Stimulated activated CD8-positive, alpha-beta memory T cell treated with anti-CD3 and anti-CD28 coated beads, Interleukin-4, amount 100 ng/mL, for 4 hours (primary cell): ENCODE measurements at places on chromosomes 1 and 21.
A peak's percentile ranks its signal among the peaks of the same experiment; 100 is the strongest.

GRCh38 chr1:233045588-233045987 is 95.2 kb downstream of the NTPCR start:
- no peak for DNase-seq

GRCh38 chr1:179230251-179230650 is 774 bp upstream of the ABL2 start:
- no peak for DNase-seq

DNA sequence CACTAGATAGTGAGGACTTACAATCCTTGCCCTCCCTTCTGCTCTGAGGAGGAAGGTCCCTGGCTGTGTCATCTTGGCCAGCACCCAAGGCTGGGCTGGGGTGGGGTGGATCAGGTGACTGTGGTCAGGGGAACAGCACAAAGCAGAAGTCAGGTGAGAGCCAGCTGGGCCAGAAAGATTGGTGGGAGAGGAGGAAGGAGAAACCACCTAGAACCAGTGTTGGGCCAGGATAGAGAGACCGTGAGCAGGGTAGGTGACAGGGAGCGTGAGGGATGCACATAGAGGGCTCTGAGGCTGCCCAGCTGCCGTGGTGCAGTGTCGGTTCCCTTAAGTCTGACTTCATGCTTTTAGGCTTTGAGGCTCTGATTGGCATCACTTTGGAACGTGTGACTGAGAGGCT is 22.7 kb downstream of the NCF2 start:
- DNase-seq, result no peak

- DNase-seq, result no peak
Measured at GRCh38 chr1:152148981-152149380, 10.0 kb downstream of the RPTN start.

GRCh38 chr1:47555306-47555705 is 117.5 kb downstream of the FOXD2 start:
- no peak for DNase-seq

GRCh38 chr1:197806718-197807117 is 31.4 kb upstream of the DENND1B start:
- DNase-seq, result no peak

- no peak for DNase-seq
Measured at GRCh38 chr1:78491451-78492071, 787 bp downstream of the PTGFR start.

GRCh38 chr1:220330265-220330664 is 58.0 kb upstream of the RAB3GAP2 start:
- DNase-seq, result no peak

- DNase-seq, result peak; percentile 43
Measured at GRCh38 chr1:110060034-110060661, 10.3 kb downstream of the ALX3 start.

GRCh38 chr1:14377386-14377785 is 221.1 kb upstream of the KAZN start:
- no peak for DNase-seq

- no peak for DNase-seq
Measured at GRCh38 chr1:246772686-246773085, 48.5 kb downstream of the SCCPDH start.

GRCh38 chr1:165632491-165632890 is 1.5 kb downstream of the MGST3 start:
- no peak for DNase-seq

- no peak for DNase-seq
Measured at GRCh38 chr1:118927427-118928187, 60.5 kb downstream of the TBX15 start.

DNA sequence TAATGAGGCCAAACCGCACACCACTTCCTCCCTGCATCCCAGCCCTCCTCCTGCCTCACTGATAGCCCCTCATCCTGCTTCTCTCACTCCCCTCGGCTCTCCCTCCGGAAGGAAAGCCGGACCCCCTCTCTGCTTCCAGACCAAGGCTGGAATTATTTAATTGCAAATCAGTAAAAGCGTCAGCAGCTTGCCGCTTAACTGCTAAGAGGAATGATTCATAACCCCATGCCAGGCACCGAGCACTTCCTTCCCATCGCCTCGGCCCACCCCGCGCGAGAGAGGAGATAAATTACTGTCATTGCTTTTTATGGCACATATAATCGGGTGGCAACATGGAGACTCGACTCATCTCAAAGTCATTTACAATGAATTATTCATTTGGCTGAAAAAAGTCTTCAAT is 77.3 kb downstream of the UBIAD1 start:
- no peak for DNase-seq

- no peak for DNase-seq
Measured at GRCh38 chr1:60564916-60565750, 491.6 kb upstream of the C1orf87 start.

DNA sequence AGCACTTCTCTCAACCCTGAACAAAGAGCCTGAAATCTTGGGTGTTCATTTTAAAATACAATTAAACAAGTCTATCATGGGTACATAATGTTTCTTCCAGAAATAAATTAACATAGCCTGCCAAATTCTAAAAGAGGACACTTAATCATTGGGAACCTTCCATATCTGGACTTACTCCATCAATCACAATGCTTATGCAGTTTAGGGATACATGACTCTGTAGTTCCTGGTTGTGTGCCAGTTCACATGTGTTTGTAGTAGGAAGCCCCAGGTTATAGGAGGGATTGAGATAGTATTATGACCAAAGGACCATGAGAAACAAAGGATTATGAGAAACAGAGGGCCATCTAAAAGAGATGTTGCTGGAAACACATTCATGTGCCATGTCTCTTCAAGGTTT is 19.1 kb upstream of the DAB1 start:
- DNase-seq, result no peak

- DNase-seq, result no peak
Measured at GRCh38 chr1:85289207-85289847, 12.9 kb upstream of the BCL10 start.
